ENCODE measurements at places on chromosomes 7 and 10.

DNA sequence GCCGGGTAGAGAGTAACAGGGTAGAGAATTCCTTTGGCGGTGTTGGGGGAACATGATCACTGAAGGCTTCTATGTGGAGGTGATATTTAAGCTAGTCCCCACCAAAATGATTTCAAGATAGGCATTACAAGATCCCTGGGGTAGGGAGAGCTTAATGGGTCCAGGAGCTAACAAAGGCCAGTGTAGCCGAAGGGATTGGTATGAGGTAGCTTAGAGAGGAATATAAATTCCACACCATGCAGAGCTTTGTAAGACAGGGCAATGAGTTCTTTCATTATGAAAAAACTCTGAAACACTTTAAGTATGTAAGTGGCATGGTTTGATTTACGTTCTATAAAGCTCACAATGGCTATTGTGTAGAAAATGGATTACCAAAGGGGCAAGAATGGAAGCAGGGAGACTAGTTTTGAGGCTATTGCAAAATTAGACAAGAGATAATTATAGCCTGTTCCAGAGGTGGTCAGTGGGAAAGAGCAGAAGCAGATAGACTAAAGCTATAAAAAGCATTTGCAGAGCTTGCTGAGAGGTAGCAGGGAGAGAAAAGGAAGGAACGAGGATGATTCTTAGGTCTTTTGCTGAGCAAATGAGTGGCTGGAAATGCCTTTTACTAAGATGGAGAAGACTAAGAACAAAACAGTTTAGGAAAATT lies 119.7 kb upstream of the SLC25A13 start:
- DNase-seq = no peak

GRCh38 chr10:96556003-96556402 lies 30.8 kb downstream of the TM9SF3 start:
- DNase-seq = no peak

DNA sequence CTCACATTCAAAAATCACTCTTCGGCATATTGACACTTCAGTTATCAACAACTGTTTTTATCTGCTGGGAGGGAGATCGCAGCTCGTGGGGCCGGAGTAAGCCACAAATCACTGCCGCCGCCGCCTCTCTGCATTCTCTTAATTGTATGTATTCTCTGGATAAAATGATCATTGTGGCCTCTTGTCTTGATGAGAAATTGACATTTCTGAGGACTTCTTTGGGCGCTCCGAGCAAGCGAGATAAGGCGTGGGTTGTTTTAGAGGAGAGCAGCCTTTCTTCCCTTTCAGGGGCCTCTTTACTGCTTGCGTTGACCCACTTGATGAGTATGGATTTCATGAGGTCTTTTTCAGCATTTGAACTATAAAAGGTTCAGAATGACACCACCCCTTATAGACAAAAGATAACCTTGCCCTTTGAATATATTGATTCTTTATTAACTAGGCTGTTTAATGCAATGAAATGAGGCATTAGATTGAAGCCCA lies 130.6 kb downstream of the EBF3 start:
- no peak for DNase-seq

GRCh38 chr10:24762161-24762924 lies 38.7 kb upstream of the ARHGAP21 start:
- DNase-seq = no peak

DNA sequence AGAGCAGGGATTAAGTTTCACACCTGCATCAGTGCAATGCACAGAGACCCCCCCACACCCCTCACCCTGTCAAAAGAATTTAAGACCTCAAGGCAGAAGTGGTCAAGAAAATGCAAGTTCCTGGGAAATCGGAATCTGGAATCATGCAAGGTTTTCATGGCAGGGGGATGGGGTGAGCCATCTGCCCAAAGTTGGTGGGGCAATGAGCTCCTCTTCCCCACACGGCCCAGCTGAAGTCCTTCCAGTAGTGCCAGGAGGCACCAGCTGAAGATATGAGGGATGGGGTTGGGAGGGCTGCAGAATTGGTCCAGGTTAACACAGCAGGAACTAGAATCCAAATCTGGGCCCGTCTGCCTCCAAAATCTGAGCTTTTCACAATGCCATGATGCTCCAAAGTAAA lies 25.0 kb upstream of the TMEM273 start:
- DNase-seq = no peak

GRCh38 chr7:51077987-51078370 lies 238.6 kb downstream of the COBL start:
- no peak for DNase-seq

- DNase-seq = no peak
Measured at GRCh38 chr7:140901941-140902302, 22.8 kb downstream of the BRAF start.

- DNase-seq = no peak
Measured at GRCh38 chr10:62233356-62234076, 35.1 kb downstream of the RTKN2 start.

DNA sequence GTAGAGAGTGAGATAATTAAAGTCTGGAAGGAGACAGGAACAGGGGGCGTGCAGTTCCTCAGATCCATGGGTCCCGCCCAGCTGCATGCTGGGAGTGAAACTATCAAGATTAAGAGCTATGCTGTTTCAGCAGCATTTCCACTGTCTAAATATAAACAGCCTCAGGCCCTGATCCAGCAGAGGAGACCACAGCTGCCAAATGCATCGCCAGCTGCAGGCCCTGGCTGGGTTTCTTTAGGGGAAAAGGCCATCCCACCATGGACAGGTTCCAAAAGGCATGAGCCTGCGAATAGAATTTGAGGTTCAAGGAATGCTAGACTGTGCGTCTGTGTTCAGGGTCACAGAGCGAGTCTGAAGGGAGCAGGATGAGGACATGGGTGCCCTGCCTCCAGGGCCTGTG lies 411.4 kb downstream of the PAXIP1 start:
- DNase-seq = peak; percentile 11

GRCh38 chr10:78556705-78557432 lies 511.9 kb upstream of the ZMIZ1 start:
- no peak for DNase-seq

DNA sequence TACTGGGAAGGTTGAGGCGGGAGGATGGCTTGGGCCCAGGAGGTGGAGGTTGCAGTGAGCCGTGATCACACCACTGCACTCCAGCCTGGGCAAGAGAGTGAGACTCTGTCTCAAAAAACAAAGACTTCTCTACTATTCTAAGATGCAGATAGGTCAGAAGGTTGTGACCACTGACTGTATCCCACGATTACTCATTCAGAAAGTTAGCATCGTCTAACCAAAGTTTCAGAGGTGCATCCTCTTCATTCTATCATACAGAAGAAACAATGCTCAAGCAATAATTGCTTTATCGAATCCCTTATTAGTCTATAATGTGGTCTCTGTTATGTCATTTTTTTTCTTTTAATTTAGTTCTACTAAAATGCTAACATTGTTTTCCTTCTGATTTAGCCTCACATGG lies 348.7 kb upstream of the LRGUK start:
- DNase-seq = no peak

GRCh38 chr10:126205486-126206205 lies 182.6 kb downstream of the ADAM12 start:
- no peak for DNase-seq

GRCh38 chr7:41824284-41824683 lies 121.4 kb upstream of the INHBA start:
- DNase-seq = no peak
